ENCODE measurements at places on chromosomes 11 and 22.

- DNase-seq: no peak
Measured at GRCh38 chr11:2583605-2583958, 116.2 kb downstream of the KCNQ1OT1 start.

- no peak for DNase-seq
Measured at GRCh38 chr11:131612533-131612932, 242.1 kb downstream of the NTM start.

- no peak for DNase-seq
Measured at GRCh38 chr11:3124821-3125220, 40.3 kb downstream of the OSBPL5 start.

- peak; percentile 72 for DNase-seq
Measured at GRCh38 chr22:37282385-37282677, at the start of gene CYTH4. CYTH4 (plus strand) TSS chr22:37282508; CDS start chr22:37282570, 62 bp downstream.

DNA sequence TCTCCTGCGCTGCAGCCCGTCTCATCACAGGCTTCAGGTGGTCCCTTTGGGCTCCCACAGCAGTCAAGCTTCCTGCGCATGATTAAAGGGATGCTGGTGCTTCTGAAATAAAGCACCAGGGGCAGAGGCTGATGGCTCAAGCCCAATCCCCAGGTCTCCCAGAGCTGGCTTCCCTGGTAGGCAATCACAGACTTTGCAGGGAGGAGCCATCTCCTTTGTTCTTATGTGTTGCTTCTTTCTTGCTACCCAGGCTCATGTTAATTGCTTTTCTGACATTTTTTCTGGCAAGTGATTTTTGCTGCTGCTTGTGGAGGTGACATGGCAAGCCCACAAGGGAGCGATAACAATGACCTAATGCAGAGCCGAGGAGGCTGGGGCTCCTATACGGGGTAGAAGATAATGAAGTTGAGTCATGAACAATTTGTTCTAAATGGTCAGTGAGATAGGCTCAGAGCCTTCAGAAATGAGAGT lies 25.2 kb upstream of the PLET1 start:
- no peak for DNase-seq

- no peak for DNase-seq
Measured at GRCh38 chr11:114158886-114159285, 99.4 kb downstream of the ZBTB16 start.

DNA sequence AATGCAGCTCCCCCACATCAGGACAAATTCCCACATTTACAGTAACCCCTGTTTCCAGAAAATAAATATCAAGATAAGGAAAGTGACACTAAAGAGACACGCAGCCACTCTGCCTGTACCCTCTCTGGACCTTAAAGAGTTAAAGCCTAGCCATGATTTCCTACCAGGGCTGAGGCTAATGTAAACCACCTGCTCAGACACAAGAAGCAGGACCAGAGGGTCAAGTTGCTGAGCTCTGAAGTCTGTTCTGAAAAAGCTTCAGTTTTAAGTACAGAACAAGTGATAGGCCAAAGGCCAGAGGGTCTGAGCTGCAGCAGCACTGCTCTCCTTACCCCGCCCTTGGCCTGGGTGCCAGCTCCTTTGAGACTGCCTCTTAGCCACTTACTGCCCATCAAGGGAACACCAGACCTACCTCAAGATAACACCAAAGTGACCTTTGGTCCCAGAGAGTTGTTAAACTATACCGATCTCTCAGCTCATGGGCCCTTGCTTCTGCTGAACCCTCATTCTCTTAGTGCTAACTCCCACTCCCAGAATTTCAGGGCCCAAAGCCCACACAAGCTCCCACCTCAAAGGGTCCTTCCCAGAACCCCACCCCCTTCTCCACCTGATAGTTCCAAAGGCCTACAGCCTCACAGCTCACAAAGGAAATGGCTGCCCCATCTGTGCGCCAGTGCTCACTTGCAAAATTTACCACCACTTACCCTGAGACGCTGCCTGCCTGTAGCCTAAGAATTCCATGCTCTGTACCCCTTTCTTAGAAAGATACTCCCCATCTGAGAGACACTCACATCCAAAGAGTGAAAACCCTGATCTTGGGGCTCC lies 40.5 kb downstream of the IL18BP start:
- no peak for DNase-seq

DNA sequence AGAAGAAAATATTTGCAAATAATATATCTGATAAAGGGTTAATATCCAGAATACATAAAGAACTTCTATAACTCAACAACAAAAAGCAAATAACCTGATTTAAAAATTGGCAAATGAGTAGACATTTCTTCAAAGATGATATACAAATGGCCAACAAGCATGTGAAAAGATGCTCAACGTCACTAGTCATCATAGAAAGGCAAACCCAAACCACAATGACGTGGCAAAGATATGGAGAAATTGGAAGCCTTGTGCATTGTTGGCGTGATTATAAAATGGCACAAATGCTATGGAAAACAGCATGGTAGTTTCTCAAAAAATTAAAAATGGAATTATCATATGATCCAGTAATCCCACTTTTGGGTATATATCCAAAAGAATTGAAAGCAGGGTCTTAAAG lies 466.3 kb downstream of the TBC1D22A start:
- no peak for DNase-seq

- DNase-seq: no peak
Measured at GRCh38 chr11:83097429-83098075, 25.9 kb upstream of the RAB30 start.

All from stimulated activated CD4-positive, alpha-beta T cell treated with anti-CD3 and anti-CD28 coated beads, Interleukin-2, amount 100 ng/mL, for 48 hours (primary cell).